Hair follicular keratinocyte (primary cell): ENCODE measurements at places on chromosomes 3 and 15. TPM values are rescaled to one million over a fixed set of nuclear protein-coding genes. Genes with fewer than 3 reads are reported as not detected.

The CCDC191 gene
- 0.91 and 1.8 TPM in 2 replicates for total RNA-seq

The C2CD4A gene
- total RNA-seq = not detected in 2 replicates

The NR1I2 gene
- 0.08 TPM in 2 replicates for total RNA-seq

The GLCE gene
- total RNA-seq = 7.2 and 9.3 TPM in 2 replicates

The TRAT1 gene
- not detected in 2 replicates for total RNA-seq

The CIDEC gene
- not detected in 2 replicates for total RNA-seq

The SLC6A1 gene
- total RNA-seq = not detected in 2 replicates

The GOLGA6D gene
- total RNA-seq = not detected in 2 replicates

The SUCNR1 gene
- total RNA-seq = not detected in 2 replicates

The LTF gene
- total RNA-seq = not detected in 2 replicates

The ISG20 gene
- 6.3 and 27.8 TPM in 2 replicates for total RNA-seq

The CTXND1 gene
- total RNA-seq = not detected in 2 replicates

The CCDC54 gene
- total RNA-seq = not detected in 2 replicates

The CCDC51 gene
- total RNA-seq = 30.1 and 39.5 TPM in 2 replicates

The PLA2G4B gene
- 0.23 and 1.7 TPM in 2 replicates for total RNA-seq

The GRAMD1C gene
- 2.6 and 7.8 TPM in 2 replicates for total RNA-seq

The SH2D7 gene
- not detected in 2 replicates for total RNA-seq

The MORF4L1 gene
- 181 and 259 TPM in 2 replicates for total RNA-seq

The GCSAM gene
- total RNA-seq = 0.91 and 2.0 TPM in 2 replicates

The STAB1 gene
- under 0.01 TPM in 1 of 2 replicates, not detected in the other for total RNA-seq

The PLA2G4F gene
- total RNA-seq = 0.46 and 1.9 TPM in 2 replicates

The TBCCD1 gene
- total RNA-seq = 10.6 and 12.3 TPM in 2 replicates

The SNTN gene
- not detected in 2 replicates for total RNA-seq

The ANKUB1 gene
- 0.04 and 0.31 TPM in 2 replicates for total RNA-seq

The ATP13A5 gene
- total RNA-seq = not detected in 2 replicates

The FOXL2NB gene
- 0.70 and 0.76 TPM in 2 replicates for total RNA-seq

The ONECUT1 gene
- 0.08 TPM in 1 of 2 replicates, not detected in the other for total RNA-seq
